ENCODE measurements at places on chromosomes 6 and 20.

GRCh38 chr20:24991897-24992486 is 559 bp downstream of the APMAP start:
- no peak for DNase-seq

DNA sequence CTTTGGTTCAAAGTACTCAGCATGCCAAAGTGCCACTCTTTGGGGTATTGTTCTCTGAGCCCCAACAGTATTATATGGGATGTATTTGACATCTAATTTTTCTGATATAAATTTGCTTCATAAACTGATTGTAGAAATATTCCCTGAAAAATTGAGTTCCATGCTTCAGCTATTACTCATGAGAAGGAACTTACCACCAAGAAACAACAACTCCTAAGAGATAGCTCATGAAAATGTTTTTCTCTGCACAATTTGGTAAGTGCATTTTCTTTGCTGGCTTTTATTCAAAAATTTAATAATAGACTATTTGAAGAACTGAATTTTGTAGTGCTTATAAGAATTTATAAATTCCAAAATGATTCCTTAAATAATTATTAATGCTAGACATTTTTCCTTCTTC is 12.8 kb upstream of the TPD52L1 start:
- no peak for DNase-seq

- peak; percentile 92 for DNase-seq
Observed at GRCh38 chr6:45710304-45710821, 305.3 kb downstream of the CLIC5 start.

- DNase-seq: no peak
Observed at GRCh38 chr6:149208134-149208601, 109.3 kb upstream of the TAB2 start.

DNA sequence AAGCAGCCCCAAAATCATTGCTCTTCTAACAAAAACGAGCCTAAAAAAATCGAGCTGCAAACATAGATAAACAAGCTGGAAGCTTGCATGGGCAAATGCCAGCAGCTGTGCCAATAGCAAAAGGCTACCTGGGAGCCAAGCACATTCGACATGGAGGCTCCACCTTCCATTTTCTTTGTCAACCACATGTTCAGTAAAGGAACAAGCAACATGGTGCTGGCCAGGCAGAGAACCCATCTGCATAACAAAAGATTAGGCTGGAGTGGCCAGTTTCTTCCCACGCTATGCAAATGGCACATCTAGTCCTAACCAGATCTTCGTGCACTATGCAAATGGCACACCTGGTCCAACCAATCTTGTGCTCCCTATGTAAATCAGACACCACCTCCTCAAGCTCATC is 110.5 kb downstream of the KIF16B start:
- DNase-seq: no peak

DNA sequence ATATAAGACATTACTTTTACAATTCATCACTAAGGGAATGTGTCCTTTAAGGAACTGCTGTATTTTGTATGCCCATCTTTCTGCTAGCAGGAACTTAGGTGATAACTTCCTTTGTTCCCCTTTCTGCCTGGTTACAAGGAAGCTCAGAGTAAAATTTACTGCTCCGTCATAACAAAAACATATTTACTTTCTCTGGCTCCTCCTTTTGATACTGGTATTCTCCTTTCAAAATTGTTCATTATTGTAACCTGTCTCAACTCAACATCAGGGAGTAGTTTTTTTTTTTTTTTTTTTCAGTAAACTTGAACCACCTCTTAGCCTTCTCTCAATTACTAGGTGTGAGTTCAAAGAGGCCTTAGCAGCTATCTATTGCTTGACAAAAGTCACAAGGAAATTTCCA is 37.1 kb downstream of the RIPOR2 start:
- no peak for DNase-seq

- no peak for DNase-seq
Observed at GRCh38 chr20:64130876-64131275, 23.5 kb upstream of the NPBWR2 start.

- no peak for DNase-seq
Observed at GRCh38 chr6:147974376-147974775, 368.3 kb upstream of the SASH1 start.

GRCh38 chr6:7726416-7727085 is 652 bp downstream of the BMP6 start:
- no peak for DNase-seq

DNA sequence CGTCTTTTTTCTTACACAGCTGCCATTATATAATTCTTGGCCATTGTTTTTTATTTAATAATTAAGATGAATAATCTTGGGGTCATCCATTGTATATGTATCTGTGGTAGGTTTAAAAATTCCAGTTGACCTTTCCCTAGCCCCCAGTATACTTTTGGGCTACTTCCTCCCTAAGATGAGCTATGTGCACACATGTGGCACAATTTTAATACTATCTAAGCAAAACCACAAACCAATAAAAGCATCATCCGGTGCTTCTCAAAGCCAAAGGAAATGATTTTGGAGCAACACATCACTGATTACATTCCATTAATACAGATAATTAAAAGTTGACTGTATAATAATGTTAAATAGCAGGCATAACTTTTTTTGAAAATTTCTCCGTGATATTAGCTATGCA is 161.2 kb downstream of the ATXN1 start:
- no peak for DNase-seq

DNA sequence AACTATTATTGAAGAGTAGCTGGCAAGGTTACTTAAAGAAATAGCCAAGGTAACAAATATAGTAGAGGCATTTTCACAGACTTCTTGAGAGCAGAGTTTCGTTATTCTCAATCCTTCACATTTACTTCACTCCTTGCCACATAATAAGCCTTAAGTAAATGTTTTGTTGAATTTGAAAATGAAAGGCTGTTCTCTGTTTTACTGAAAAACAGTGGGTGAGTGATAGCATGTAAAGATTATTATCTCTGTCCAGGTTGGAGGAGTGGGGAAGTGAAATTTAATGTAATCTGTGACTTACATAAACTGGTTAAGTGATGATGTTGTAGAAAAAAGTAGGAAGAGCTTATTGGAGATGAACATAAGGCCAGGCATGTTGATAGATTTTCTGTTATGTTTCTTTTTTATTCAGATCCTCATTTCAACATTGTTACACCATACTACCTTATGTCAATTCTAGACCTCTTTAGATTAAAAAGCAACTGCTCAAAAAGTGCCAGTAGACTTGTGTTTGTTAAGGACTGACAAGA is 55.0 kb downstream of the QKI start:
- DNase-seq: no peak

GRCh38 chr6:74268815-74269599 is 573.0 kb downstream of the CD109 start:
- DNase-seq: no peak

- DNase-seq: no peak
Observed at GRCh38 chr20:23399568-23400241, 21.6 kb downstream of the NAPB start.

GRCh38 chr6:150238336-150238741 is 95.5 kb downstream of the PPP1R14C start:
- DNase-seq: no peak

DNA sequence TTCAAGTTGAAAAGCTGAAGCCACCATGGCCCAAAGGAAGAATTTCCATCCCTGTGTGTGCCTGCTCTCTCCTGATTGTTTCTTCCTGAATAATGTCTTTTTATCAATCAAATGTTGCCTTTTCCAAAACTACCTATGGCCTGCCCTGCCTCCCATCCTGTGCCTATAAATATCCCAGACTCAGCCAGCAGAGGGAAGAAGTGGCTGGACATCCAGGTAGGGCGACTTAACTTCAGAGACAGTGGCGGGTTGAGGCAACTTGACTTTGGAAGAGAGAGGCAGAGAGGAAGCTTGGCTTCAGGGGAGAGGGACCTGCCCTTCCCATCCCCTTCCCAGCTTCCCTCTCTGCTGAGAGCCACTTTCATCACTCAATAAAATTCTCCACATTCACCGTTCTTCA is 133.0 kb downstream of the LCA5 start:
- DNase-seq: no peak

DNA sequence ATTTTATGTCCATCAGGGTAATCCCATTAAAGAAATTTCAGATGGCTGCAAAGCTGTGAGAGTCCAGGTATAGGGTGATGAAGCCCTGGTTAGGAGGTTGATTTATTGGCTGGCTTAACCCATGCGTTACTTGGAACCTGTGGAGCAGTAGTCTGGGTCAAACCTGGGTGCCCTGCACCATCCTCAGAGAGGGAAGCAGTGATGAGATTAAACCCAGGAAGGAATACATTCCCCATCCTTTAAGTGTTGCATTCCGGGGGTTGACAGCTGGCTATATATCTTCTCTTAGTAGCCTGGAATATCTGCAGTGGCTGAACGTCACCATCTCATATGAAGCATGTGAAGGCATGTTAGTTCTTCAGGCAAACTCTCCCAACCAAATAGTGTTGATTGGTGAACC is 44.9 kb upstream of the JAG1 start:
- DNase-seq: no peak

- peak; percentile 0 for DNase-seq
Observed at GRCh38 chr6:73134588-73134987, 90.7 kb downstream of the KHDC1L start.

- DNase-seq: peak; percentile 67
Observed at GRCh38 chr6:27177485-27178406, 69.8 kb upstream of the PRSS16 start.

- DNase-seq: peak; percentile 3
Observed at GRCh38 chr6:158284007-158284875, 28.0 kb upstream of the TULP4 start.

DNA sequence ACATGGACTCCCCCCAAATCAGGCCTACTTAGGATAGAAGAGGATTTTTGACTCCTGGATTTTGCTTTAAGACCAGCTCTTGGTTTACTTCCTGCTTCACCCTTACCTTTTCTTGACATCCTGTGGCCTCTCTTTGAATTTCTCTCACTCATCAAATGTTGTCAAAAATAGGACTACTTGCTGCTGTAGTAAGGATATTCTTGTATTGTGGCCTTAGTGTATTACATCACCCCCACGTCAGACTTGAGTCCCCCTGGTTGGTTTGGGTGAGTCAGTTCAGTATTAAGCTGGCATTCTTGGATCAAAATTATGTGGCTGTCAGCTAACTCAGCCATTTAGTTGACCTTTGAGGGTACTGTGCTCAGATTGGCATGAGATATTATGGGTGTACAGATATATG is 1.1 kb downstream of the TPX2 start:
- DNase-seq: no peak

DNA sequence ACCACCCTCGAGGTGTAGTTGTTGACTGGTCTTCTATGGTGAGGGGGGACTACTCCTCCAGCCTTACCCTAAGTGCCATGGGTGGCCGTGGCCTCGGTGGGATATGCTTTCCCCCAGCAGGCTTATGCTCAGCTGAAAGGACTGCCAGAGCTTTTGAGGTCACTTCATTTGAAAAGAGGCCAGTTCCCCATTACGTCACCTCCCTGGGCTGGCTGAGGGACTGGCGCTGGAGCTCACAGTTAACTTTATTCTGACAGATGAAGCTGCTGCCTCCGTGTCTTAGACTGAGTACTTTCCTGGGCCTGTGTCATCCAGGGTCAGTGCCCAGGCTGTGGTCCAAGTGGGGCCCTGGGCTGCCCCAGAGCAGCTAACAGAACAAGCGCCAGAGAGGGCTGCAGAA is 42.8 kb upstream of the PCMTD2 start:
- DNase-seq: no peak

DNA sequence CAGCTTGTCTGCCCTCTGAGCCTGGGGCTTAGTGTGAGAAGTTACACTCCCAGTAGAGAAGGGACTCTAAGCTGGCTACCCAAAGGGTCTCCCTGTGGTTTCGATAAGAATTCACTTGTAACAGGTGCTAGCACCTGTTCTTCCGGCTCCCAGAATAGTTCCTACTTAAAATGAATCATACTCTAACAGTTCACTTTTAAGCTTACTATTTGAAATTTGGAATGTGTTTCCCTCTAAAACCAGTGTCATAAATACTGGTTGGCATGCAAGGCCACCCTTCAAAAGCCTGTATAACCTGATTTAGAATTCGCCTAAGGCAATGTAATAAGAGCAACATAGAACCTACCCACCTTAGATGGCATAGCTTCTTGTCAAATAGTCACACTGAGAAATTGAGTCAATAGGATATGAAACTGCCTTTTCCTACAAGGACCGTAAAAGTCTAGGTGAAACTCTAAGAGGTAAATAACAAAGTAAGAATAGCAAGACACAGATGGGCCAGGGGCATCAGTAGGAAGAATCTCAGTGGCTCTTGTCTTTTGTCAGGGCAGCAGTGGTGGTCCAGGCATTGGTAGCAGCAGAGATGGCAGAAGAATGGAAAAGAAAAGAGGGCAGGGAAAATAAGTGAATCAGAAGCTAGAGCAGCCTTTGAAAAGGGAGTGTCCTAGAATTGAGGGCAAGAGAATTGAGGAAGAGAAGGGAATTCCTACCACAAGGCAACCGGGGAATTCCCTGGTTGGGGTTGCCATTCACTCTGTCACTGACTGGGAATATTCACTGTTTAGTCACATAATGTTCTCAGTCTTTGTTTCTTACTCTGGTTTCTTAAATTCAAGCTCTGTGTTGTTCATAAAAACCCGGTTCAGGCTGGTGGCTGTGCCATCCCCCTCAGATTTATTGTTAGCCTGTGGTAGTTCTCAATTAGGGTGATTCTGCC is 91.5 kb downstream of the HIVEP2 start:
- no peak for DNase-seq

GRCh38 chr6:168663041-168663440 is 222.1 kb downstream of the SMOC2 start:
- DNase-seq: no peak

- no peak for DNase-seq
Observed at GRCh38 chr6:57097596-57097995, 7.6 kb downstream of the ZNF451 start.

DNA sequence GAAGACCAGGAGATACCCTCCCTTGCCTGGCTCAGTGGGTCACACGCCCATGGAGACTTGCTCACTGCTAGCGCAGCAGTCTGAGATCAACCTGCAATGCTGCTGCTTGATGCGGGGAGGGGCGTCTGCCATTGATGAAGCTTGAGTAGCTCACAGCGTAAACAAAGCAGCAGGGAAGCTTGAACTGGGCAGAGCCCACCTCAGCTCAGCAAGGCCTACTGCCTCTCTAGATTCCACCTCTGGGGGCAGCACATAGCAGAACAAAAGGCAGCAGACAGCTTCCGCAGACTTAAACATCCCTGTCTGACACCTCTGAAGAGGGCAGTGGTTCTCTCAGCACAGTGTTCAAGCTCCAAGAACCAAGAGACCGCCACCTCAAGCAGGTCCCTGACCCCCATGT is 271.3 kb downstream of the ESR1 start:
- DNase-seq: no peak

- no peak for DNase-seq
Observed at GRCh38 chr6:36547646-36548400, 544 bp upstream of the STK38 start.

- no peak for DNase-seq
Observed at GRCh38 chr6:4103929-4104328, 25.0 kb upstream of the FAM217A start.

GRCh38 chr6:165245701-165246100 is 63.7 kb downstream of the C6orf118 start:
- no peak for DNase-seq

GRCh38 chr6:76166874-76167273 is 94.4 kb upstream of the IMPG1 start:
- DNase-seq: no peak

Data from stimulated activated naive CD4-positive, alpha-beta T cell treated with Interleukin-2 at 50 U/mL for 16 hours (primary cell).